ENCODE measurements at places on chromosomes 4 and X.

GRCh38 chrX:71228063-71228642, 5.1 kb downstream of the GJB1 start:
- DNase-seq = no peak

DNA sequence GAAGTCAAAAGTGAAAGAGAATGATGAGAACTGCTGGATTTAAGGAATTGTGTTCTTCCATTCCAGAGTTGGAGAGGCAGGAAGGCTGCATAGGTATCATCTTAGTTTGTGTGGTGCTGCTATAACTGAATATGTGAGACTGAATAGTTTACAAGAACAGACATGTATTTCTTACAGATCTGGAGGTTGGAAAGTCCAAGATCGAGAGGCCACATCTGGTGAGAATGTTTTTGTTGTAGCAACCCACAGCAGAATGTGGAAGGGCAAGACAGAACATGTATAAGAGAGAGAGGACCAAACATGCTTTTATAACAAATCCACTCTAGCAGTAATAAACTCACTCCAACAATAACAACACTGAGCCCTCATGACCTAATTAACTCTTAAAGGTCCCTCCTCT, 408.6 kb downstream of the FAM47B start:
- no peak for DNase-seq

DNA sequence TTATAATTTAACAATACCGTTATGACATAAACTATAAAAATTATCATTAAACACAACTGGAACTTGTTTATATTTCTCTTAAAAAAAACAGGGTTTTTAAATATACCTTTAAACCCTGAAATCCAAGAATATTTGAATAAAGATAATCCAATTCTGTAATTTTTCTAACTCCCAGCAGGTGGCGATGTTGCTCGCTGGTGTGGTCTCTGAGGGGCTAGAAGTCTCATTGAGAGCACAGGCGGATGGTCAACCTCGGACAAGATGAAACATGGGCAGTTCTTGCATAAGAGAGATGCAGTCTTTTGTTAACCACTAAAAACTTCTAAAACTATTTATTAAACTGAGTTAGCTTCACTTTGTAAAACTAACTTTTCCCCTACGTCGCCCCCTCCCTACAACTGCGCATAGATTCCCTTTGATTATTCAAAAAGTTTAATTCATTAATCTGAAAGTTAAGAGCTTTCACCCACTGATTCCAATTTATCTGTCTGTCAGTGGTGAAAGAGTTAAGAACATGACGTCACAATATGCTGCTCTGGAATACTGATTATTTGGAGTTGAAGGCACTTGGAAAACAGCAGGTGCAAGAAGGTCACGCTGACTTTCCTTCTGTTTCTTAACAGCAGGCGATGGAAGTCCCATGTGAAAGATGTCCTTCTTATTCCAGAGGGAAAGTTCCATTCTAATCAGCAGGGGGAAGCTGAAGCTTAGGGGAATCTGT, 29.5 kb downstream of the DMP1 start:
- peak; percentile 67 for DNase-seq

- DNase-seq = no peak
Measured at GRCh38 chr4:53520116-53520515, 71.2 kb downstream of the LNX1 start.

- no peak for DNase-seq
Measured at GRCh38 chrX:2159861-2160260, 340.9 kb downstream of the DHRSX start.

DNA sequence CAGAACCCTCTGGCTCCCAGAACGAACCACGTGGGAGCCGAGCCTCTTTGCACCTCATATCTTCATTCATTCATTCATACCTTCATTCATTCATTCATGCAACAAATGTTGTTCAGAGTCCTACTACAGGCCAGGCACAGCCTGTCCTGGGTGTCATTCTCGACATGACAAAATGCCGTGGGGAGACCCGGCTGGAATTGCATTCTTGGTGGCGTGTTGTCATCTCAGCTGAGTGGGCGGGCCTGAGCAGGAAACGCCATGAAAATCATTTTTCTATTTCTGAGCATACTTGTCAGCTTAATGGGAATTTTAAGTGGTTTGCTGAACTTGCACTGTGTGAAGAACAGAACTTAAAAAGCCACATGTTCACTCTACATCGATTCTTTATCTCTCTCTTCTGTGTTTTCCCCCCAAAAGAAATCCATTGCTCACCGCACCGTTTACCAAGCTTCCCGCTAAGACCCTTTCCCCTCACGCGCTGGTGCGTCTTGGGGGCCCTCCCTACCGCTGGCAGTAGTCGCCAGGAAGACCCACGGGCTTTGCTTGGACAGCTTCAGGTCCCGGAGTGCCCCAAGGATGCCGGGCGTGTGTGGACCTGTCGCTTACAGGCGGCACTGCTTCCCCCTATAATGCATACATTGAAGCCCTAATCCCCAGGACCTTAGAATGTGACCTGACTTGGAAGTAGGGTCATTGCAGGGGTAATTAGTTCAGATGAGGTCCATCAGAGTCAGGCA, 41.6 kb upstream of the HMX1 start:
- DNase-seq = no peak

- DNase-seq = peak; percentile 45
Measured at GRCh38 chr4:77697860-77698590, 92.4 kb downstream of the CXCL13 start.

DNA sequence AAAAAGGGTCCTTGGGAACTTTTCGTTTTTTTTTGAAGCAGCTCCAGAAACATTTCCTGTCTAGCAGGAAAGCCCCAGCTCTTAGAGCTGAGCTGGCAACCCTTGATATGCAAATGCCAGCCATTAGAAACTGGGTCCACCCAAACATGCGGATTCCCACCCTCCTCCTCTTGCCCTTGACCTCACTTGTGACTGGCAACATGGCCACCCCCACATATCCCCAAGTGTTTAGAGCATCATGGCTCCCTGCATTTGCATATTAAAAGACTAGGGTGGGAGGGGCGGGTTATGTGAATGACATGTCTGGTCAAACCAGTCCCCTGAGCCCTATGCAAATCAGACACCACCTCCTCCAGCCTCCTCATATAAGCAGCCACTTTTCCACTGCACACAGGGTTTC, 671.1 kb downstream of the FAT4 start:
- DNase-seq = no peak

DNA sequence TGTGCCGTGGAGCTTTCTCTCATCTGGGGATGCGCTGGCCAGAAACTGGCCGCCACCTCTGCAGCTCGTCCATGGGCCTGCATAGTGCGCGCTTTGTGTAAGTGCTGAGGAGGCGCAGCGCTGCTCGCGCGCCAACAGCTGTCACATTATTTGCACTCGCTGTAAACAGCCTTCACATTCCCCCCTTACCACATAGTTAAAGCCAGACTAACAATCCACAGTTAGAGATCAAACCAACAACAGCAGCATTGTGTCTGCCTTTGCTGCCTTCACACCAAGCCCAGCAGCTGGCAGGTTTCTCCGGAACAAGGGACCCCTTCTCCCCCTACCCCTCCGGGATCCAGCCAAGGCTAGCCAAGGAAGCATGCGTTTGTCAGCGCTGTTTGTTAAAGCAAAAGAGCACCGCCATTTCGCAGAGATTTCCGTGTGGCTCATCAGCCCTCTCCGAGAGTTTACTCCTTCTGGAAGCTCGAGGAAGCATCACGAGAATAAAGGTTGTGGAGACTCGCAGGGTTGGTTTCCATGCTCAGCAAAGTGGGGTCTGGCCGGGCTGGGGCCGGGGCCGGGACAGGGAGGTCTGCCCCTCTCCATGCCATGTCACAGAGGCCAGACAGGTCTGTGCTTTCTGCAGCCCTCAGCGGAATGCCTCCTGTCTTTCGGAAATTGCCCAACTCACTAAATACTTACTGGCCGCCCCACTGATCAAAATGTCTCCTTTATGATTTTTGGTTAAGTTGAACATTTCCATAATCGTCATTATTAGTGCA, 11.0 kb downstream of the BCOR start:
- DNase-seq = peak; percentile 55

DNA sequence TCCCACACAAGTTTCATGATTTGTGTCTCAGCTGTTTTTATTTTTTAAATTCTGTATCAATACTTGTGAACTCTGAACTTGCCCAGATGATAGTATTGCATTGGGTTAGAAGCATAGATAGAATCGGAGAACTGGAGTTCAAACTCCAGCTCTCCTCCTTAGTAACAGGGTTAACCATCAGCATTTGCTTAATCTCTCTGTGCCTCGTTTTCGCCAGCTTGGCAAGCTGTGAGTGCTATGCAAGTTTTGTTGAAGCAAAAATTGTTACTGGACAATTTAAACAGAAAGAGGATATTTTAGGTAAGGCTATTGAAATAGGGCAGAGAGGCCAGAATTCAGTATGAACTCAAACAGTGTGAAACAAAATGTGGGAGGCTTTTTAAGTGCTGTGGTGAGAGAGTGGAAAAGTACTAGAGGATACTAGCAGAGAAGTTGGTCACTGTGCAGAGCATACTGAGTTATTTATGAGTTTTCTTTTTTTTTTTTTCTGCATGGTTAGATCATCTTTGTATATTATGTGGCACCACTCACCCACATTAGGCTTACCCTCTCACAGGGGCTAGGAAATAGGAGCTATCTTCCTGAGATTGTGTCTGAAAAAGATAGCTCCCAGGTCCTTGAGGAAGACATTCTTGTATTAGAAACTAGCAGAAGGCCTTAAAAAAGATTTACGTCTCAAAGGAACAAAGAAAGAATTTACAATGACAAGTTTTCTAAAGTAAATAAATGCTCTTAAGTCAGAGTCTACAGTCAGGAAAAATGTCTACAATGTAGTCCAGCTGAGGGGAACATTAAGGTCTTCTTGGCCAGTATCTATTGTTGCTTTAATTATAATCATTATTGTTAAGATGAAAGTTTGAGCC, 1126.6 kb downstream of the FAT4 start:
- no peak for DNase-seq
